ENCODE measurements at places on chromosomes 7 and 10.

GRCh38 chr10:119177708-119178371 is 772 bp downstream of the PRDX3 start:
- no peak for DNase-seq

GRCh38 chr7:100867040-100867775 is at the start of gene TRIP6:
TRIP6 (plus strand) TSS chr7:100867387; CDS start chr7:100867498, 111 bp downstream.
- peak; percentile 98 for DNase-seq

GRCh38 chr10:100776671-100777070 is 31.3 kb downstream of the PAX2 start:
- DNase-seq = no peak

- DNase-seq = peak; percentile 76
These were observed 17.6 kb downstream of the ZDHHC16 start for GRCh38 chr10:97463363-97464132.

DNA sequence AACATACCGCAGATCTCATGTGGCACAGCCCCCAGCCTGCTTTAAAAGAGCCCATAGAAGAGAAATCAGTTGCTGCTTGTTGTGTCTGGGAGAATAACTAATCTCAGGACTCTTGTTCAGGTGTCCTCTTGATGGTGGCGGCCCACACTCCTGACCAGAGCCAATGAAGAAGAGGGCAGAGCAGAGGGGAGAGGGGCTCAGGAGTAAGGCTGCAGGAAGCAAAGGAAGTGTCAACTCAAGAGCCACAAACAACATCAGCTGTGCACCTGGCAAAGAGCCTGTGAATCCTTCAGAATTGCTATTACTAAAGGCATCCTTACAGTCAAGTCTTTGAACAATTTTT is 59.8 kb upstream of the PTN start:
- DNase-seq = no peak

GRCh38 chr10:32210306-32211045 is 136.5 kb downstream of the EPC1 start:
- DNase-seq = peak; percentile 64

GRCh38 chr10:101136007-101136707 is 5.1 kb downstream of the TLX1 start:
- no peak for DNase-seq

DNA sequence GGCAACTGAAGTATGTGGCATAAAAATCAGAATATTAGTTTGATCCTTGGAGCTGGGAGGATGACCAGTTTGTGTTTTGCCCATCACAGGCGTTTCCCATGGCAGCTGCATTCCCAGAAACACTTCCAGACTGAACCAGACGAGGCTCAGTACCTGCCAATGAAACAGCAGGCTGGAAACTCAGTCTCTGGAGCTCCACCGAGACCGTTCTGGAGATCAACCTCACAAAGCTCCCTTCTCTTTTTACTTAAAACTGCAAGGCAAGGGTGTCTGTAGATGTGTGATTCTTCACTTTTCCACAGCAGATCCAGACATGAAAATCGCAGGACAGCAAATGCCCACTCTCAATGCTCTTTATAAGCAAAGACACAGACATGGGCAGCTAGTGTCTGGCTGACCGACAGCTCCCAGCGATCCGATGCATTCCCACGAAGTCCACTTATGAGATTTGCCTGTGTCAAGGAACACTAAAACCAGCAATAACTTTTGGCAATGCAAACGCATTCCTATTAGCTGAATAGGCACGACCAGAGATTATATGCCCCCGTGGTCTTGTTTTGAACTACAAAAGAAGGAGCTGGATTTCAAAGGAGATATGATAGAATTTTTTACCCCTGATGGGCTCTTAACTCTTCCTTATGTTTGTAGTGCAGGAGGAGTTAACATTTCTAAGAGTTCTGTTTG is 72.6 kb downstream of the ADAM12 start:
- DNase-seq = peak; percentile 73

DNA sequence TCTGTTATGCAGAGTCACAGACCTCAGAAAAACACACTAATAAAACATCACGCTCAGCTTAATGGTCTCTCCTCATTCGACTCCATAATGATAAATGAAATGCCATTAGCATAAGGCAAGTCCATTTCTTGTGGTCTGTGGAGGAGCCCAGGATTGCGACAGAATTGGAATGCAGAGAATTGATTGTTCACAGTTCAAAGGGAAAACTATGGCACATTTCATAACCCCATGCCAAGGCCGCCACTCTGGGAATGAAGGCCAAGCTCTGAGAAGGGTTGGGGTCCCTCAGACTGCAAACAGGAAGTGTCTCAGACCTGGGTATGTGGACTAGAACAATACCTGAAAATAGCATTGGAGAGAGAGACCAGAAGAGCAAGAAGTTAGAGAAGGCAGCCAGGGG is 398.9 kb downstream of the ADRA2A start:
- DNase-seq = peak; percentile 39

DNA sequence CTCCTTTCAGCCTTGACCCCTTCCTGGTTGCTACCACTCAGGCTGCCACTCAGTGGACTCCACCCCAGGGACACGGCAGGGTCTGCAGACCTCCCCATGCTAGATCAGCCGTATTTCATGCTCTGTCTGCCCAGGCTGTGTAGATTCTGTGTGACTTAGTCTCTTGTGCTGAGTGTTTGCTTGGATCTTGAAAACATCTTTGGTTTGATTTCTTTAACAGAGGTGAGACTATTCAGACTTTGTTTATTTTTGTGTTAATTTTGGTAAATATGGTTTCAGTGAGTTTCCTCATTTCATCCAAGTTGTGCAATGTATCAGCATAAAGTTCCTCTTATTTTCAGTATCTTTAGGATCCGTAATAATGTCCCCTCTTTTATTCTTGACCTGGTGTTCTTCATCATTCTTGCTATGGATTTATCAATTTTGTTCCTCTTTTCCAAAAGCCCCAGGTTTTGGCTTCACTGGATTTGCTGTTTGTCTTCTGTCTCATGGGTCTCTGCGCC is 21.2 kb upstream of the PWWP2B start:
- no peak for DNase-seq

- DNase-seq = peak; percentile 25
These were observed 77.6 kb upstream of the IMMP2L start for GRCh38 chr7:111639934-111640333.

- DNase-seq = peak; percentile 62
These were observed 193.7 kb downstream of the RNLS start for GRCh38 chr10:88389456-88389855.

Measured in fibroblast of skin of right quadriceps (primary cell).